ENCODE measurements at places on chromosomes 7 and 10. TPM values are rescaled to one million over a fixed set of nuclear protein-coding genes. Genes with fewer than 3 reads are reported as not detected.

SH2B2 gene
- total RNA-seq, result 1.2 TPM

PRPS1L1 gene
- total RNA-seq, result not detected

AKR1C4 gene
- not detected for total RNA-seq

NUTM2D gene
- 4.1 TPM for total RNA-seq

ACTL6B gene
- not detected for total RNA-seq

ACTR3C gene
- 6.4 TPM for total RNA-seq

SPDYE2 gene
- total RNA-seq, result not detected

ZNF727 gene
- total RNA-seq, result 0.17 TPM

ABCB4 gene
- 0.54 TPM for total RNA-seq

HMX3 gene
- not detected for total RNA-seq
